ENCODE measurements at places on chromosomes 5 and 9.

GRCh38 chr5:150113047-150113744 is 26.8 kb upstream of the CSF1R start:
- no peak for DNase-seq

GRCh38 chr9:85258823-85259370 is 482.9 kb downstream of the AGTPBP1 start:
- DNase-seq, result peak; percentile 64

- DNase-seq, result peak; percentile 90
Observed at GRCh38 chr5:73448463-73449136, at the start of gene FOXD1. Gene FOXD1, minus strand, starts transcription at chr5:73448777. Its CDS starts 415 bp downstream, at chr5:73448362.

- no peak for DNase-seq
Observed at GRCh38 chr9:95756986-95757385, 118.5 kb upstream of the ERCC6L2 start.

DNA sequence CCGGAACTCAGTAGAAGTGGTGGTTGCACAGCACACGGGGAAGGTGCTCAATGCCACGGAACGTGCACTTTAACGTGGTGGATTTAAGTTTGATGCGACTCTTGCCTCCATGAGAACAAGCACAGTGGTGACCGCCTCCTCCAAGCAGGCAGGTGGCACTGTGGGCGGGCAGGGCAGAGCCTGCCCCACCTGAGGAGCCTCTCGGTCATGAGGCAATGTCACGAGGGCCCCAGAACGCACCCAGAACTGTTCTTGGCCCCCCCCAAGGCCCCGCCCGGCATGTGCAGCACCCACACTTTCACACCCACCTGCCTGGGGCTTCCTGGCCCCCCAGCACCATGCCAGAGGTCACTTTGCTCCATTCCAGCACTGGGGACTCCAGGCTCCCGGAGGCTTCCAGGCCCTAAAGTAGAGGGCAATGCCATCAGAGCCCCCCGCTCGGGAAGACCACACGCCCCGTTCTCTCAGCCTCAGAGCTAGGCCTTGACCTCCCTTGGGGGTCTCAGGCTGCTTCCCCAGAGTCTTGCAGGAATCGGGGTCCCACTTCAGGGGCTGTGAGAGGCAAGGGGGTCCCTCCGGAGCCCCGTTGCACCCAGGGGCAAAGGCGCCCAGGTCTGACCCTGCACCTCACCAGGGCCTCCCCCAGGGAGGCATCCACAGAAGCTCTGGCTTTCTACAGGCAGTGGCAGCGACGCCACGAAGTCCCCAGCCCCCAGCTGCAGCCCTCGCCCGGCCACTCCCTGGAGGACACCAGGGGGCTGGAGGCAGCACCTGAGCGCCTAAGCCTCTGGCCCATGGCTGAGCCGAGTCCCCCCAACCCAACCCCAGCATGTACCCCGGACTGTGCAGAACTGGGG is 14.0 kb downstream of the CCDC187 start:
- peak; percentile 24 for DNase-seq

DNA sequence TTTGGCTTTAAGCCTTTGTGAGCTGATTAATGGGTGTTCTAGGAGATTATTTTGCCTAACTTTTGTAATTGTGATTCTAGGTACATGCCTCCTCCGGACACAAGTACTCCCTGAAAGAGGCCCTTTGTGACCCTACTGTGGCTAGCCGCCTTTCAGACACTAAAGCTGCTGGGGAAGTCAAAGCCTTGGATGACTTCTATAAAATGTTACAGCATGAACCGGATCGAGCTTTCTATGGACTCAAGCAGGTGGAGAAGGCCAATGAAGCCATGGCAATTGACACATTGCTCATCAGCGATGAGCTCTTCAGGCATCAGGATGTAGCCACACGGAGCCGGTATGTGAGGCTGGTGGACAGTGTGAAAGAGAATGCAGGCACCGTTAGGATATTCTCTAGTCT is 13.6 kb downstream of the ITGA1 start:
- DNase-seq, result peak; percentile 56

GRCh38 chr9:121026768-121027167 is 23.3 kb downstream of the C5 start:
- no peak for DNase-seq

- DNase-seq, result peak; percentile 54
Observed at GRCh38 chr5:6822556-6823343, 109.5 kb downstream of the TENT4A start.

- DNase-seq, result no peak
Observed at GRCh38 chr9:114180696-114181606, 25.6 kb downstream of the COL27A1 start.

GRCh38 chr9:90569511-90569910 is 73.1 kb downstream of the DIRAS2 start:
- peak; percentile 25 for DNase-seq

DNA sequence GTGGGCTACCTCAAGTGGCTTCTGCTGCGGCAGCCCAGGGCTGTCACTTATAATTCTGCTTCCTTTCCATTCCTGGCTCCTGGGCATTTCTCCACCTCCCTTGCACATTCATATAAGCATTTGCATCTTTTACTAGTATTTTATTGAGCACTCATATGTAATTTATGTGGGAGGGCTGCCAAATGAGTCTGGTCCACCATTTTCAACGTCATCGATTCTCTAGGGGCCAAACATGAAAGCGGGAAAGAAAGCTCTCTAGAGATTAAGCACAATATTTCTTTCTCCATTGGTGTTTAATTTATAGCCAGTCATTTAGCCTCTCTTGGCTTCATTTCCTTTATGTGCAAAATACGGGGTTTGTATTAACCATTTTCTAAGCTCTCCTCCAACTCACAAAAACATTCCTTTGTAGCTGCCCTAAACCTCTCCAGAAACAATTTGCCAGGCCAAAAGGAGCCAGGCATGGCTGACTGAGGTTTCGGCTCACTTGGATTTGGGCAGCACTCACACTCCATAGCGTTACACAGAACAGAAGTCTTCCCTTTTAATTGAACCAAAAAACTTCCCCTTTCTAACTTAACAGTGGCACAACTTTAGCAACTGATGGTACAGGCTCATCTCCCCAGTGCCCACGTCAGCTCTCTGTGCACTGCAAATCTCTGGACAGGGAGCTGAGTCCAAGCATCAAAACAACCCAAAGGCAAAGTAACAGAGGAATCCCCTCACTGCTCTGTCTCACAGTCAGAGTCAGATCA is 183.5 kb downstream of the ROR2 start:
- peak; percentile 54 for DNase-seq

GRCh38 chr9:84845956-84846900 is 176.7 kb downstream of the NTRK2 start:
- peak; percentile 80 for DNase-seq

DNA sequence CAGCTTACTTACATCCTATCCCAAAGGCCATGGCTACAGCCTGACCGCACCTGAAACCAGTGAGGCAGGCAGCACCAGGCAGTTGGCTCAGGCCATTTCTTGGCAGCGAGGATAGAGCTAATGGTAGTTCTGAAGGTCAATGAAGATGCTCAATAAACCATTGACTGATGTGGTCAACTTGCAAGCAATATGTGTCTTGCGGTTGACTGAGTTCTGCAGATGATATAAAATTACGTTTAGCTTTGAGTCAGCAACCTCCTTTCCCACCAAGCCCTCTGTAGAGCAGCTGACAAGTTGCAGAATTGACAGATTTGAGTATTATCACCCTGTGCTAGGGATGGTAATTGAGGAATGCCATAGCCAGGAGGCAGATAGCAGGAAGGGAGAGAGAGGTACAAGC is 189.0 kb upstream of the PUM3 start:
- no peak for DNase-seq

DNA sequence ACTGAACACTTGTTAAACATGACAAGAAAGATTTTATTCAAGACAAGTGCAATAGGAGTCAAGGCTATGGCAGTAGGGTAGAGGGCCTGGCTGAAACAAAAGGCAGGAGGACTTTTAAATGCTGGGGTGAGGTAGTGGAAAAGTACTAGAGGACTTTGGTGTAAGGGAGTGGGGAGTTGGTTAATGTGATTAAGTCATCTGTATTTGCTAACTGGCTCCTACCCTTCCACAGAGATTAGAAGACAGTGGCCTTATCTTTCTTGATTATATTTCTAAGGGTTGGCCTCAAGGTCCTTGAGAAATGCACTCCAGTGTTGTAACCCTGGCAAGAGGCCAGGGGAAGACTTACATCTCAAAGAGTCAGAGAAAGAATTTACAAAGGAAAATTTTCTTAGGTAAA is 160.2 kb upstream of the FTMT start:
- DNase-seq, result peak; percentile 8

GRCh38 chr5:100904259-100904861 is 1.3 kb upstream of the ST8SIA4 start:
- no peak for DNase-seq

Measured in NCI-H69 (cell line).